ENCODE measurements at places on chromosomes 2 and 18. TPM values are rescaled to one million over a fixed set of nuclear protein-coding genes. Genes with fewer than 3 reads are reported as not detected.

The POTEI gene
- not detected for total RNA-seq

The TMEM17 gene
- total RNA-seq = 2.6 TPM

The SGPP2 gene
- not detected for total RNA-seq

The CRYGC gene
- total RNA-seq = not detected

The SERPINB4 gene
- not detected for total RNA-seq

The CRACDL gene
- 0.03 TPM for total RNA-seq

The CHRND gene
- total RNA-seq = not detected

The SMYD5 gene
- 23.3 TPM for total RNA-seq

The ZNF519 gene
- 2.3 TPM for total RNA-seq

The TFCP2L1 gene
- total RNA-seq = under 0.01 TPM

The CCBE1 gene
- 48.7 TPM for total RNA-seq

The SCN3A gene
- total RNA-seq = 0.40 TPM

Measured in smooth muscle cell of the pulmonary artery (primary cell).